ENCODE measurements at places on chromosomes 12 and 14.

DNA sequence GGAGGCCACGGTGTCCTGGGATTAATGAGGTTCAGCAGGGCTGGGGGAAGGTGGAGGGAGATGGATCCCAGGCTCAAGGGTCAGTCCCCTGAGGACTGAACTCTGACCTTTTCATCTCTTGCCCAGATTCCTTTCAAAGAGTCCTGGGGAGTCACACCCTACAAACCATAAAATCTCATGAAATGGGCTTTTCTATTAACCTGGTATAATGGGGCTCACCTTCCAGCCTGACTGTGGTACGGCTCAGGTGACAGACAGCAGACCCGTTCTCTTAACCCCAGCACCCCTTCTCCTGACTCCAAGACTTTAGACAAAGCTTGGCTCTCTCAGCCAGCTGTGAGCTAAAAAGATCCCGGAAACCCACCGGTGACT is 268.2 kb downstream of the ADGRD1 start:
- DNase-seq: no peak

GRCh38 chr14:50862036-50862570 is 9.8 kb upstream of the ABHD12B start:
- no peak for DNase-seq

DNA sequence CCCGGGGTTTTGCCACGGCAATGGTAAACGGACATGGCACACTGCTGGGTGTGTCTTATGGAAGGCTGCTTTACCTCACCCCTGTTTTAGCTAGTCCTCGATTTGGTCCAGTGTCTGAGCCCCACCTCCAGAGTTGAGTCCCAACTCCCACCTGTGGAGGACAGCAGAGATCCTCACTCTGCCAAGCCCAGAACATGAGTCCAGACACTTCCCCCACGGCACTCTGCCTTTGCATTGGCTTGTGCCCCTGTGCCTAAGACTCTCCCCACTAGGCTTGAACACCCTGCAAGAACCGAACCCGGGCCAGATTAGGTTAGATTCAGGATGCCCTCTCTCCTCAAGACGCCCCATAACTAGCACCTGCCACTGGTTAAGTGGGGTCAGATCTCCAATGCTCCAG is 59.8 kb upstream of the C14orf180 start:
- no peak for DNase-seq

- no peak for DNase-seq
These were observed 41.7 kb upstream of the RAP1B start for GRCh38 chr12:68568922-68569569.

DNA sequence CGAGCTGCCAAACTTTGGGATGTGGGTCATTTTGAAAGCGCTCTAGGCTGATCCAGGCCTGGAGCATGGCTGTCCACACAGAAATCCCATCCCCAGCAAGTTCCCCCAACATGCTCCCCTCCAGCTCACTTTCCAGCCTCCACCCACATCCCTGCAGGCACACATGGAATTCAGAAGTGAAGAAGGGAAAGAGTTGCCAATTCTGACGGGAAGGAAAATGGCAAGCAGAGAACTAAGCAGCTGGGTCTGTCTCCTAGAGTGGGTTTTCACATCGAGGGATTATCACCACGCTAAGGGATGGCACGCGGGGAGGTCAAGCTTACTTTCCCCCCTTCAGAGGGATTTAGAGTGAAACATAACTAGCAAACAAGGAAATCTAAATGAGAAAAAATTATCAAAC is 142.3 kb downstream of the RIMBP2 start:
- no peak for DNase-seq

DNA sequence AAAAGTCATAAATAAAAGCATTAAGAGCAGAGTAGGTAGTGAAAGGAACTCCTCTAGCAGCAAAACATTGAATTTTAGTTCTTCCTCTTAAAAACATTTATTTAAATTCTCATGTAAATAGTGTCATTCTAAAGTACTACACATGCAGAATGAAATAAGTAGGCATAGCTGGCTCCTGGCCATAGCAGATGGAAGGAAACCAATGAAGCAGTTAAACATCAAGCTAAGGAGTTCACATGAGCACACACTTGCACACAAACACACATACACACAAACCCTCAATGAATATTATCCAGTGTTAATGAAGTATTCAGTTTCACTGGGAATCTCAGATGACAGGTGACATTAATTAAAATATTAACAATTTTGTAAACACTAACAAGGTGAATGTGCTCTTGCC is 69.3 kb downstream of the SLC35F4 start:
- DNase-seq: no peak

Measured in inflammatory macrophage treated with lipopolysaccharide for 1 hour (primary cell).